Esophagus muscularis mucosa (tissue), 4 donors: ENCODE measurements at places on chromosomes 4 and X.

- DNase-seq, result no peak
Observed at GRCh38 chrX:118499295-118499694, 3.7 kb downstream of the DOCK11 start.

DNA sequence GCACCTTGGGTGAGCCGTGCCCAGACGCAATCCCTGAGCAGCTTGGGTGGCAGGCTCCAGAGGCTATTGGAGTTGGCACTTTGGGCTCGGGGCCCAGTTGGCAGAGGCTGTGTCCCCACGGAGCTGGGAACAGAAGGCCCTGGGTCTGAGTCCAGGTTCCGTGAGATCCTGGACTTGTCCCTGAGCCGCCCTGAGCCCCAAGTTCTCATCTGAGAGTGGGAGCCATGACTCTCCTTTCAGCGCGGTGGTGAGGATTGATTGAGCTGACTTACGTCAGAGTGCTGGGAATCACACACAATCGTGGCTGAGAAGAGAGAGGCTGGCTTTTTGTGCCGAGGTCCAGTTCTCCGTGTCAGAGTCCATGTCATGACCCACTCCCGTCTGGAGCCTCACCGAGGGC is 98.0 kb downstream of the PSAPL1 start:
- DNase-seq, result no peak

DNA sequence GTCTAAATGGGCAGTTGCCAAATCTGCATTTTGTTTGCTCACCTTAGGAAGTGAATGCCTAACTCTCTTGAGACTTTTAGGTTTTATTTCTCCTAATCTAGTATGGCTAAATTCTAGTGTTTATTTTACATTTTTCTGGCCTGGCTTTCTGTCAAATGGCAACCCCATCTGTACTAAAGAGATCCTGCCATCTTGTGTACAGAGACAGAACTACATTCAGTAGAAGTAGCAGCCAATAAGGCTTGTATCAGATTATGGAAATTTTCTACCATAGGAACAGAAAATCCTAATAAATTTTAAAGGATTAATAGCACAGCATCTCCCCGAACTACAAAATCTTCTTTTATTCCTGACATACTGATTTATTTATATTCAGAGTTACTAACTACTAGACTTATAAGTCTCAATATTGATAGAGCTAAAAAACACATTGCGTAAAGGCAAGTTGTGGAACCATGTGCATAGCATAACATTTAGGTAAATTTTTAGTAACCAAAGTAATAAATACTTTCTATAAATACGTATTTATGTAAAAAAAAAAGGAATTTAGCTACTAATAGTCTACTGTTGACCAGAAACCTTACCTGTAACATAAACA is 45.5 kb downstream of the TMEM144 start:
- no peak for DNase-seq

- no peak for DNase-seq
Observed at GRCh38 chr4:79917246-79917645, 155.8 kb downstream of the ANTXR2 start.

GRCh38 chr4:145929415-145930178 is 9.0 kb downstream of the ZNF827 start:
- no peak for DNase-seq

DNA sequence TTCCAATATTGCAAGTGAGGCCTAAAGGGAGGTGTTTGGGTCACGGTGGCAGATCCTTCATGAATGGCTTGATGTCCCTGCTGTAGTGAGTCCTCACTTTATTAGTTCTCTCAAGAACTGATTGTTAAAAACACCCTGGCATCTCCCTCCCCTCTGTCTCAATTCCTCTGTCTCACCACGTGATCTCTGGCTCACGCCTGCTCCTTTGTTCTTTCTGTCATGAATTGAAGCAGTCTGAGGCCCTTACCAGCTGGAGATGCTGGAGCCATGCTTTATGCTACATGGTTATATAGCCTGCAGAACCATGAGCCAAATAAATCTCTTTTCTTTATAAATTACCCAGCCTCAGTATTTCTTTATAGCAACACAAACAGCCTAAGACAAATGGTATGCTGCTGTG is 980.7 kb upstream of the GRIA3 start:
- DNase-seq, result no peak
